NCI-H1436 treated with DMSO at 0.1 percent for 48 hours (cell line): ENCODE measurements at places on chromosomes 3 and 15.

DNA sequence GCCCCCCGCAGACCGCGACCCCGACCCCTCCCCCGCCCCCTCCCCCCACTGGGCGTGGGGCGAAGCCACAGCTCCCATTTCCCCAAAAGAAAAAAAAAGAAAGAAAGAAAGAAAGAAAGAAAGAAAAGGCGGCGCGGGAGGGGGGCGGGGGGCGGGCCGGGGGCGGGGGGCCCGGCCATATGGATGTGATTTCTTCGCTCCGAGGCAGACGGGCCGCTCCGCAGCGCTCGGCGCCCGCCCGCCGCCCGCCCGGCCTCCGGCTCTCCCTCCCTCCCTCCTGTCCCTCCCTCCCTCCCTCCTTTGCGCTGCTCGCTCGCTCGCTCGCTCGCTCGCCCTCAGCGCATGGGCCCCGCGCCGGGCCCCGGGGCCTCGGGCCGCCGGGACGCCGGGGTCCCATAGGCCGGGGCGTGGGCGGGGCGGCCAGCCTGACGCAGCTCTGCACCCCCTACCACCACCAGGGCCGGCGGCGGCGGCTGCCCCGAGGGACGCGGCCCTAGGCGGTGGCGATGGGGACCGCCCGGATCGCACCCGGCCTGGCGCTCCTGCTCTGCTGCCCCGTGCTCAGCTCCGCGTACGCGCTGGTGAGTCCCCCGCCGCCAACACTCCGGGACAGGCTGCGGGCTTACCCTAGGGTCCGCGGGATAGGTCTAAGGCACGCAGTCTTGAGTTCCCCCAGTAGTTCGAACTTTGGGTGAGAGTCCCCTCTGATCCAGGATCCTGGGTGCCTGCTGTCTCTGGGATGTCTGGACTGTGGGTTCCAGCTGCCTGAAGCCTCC, 5.7 kb downstream of the PTH1R start:
- DNase-seq: no peak

DNA sequence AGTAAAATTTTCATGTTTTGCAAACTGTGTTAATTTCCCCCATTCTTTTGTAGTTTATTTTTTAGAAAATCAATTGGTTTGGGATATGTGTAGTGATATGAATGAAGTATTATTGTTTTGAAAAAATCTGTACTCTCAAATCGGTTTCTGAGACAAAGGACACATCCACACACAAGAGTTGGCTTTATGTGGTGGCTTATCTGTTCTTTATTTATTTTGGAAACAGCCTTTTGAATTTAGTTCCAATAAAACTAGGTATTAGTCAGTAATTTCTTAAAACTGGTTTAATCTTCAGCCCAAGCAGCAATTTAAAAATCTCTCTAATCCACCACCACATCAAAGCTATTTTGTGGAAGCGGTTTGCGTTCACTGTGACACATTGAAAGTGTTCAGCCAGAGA, 741.5 kb upstream of the GRM7 start:
- DNase-seq: no peak

- DNase-seq: no peak
These were observed 222.2 kb upstream of the ARPP21 start for GRCh38 chr3:35417080-35417479.

DNA sequence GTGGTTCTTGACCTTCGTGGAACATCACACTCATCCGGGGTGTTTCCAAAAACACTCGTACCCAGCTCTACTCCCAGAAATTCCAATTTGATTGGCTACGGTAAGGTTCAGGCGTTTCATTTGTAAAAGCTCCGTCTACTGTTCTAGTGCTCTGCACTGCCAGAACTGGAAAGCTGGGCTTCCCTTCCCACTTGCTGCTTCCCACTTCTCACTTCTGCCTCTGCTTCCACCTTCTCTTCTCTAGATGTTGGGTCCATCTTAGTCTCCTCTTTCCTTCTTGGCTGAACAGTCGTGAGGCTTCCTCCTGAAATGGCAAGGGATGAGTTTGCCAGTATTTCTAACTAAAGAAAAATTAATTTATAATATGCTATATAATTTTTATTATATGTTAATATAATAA, 29.8 kb upstream of the RHCG start:
- DNase-seq: no peak

- DNase-seq: no peak
These were observed 1.7 kb downstream of the HYAL2 start for GRCh38 chr3:50320853-50321335.

DNA sequence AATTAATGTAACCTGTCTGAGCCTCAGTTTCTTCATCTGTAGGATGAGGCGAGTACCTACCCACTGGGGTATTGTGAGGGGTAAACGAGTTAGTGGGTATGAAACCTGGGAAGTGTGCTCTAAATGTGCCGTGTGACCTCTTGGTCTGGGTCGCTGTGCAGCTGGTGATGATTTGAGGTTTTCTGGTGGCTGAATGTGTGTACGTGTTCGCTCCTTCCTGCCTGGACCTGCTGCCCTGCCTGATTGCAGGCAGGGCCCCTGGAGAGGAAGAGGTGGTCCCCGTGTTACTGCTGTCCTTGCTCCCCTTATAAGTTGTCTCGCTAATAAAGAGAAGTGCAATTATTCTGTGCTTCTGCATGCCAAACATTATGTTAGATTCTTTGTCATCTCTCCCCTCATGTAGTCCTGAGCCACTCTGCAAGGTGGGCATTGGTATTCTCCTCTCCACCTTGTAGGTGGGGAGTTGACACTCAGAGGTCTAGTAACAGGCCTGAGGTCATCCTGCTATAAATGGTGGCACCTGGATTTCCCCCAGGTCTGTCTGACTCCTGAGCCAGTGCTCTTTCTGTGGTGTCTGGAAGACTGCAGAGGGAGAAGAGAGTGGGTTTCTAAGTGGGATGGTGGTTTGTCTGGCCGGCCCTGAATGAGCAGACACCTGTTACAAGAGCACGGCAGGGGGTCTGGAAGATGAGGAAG, 15.7 kb downstream of the PDIA5 start:
- no peak for DNase-seq

GRCh38 chr3:120094776-120095225, 554 bp upstream of the GSK3B start:
- peak; percentile 100 for DNase-seq

DNA sequence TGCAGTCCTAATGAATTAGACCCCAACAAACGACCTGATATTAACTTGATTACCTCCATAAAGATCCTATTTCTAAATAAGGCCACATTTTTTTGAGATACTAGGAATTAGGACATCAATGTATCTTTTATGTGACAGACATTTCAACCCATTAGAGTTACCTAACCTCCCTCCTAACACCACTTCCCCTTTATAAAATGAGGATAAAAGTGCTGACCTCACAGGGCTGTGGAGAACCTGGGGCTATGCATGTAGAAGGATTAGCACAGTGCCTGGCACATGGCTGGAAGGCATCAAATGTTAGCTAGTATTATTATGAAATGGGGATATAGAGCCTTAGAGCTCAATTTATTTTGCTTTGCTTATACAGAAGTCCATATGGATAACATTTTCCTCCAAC, 53.5 kb upstream of the LRRN1 start:
- DNase-seq: no peak

GRCh38 chr3:149990423-149990948, 19.8 kb upstream of the PFN2 start:
- DNase-seq: no peak

DNA sequence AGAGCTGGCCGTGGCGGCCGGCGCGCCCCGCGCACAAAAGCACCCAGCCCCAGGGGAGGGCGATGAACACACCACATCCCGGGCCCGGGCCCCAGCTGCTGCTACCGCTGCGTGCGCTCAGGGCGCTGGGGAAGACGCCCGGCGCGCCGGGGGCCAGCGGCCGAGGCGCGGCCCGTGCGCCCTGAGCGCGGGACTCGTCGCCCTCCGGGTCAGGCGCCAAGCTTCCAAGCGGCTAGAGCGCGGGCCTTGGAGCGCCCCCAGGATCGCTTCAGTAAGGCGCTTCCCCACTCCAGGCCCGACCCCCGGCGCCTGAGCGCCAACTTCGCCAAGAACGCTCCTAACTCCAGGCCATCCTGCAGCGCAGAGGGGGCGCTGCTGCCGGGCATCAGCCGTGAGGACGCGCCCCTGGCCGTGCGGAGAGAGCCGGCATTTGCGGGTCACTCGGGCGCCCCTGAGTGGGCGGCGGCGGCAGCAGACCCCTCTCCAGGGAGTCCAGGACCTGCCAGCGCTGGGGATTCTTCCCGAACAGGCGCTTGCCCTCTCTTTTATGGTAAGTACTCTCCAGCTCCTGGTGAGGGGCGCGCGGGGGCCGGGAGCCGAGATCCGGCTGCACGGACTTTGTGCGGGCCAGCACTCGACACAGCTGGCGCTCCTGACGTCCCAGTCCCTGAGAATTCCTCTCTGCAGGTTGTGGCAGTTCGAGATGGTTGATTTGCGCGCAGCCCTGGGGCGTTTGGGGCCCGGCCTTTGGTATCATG, 475 bp downstream of the SPSB4 start:
- no peak for DNase-seq

- DNase-seq: no peak
These were observed 7.7 kb downstream of the RASL12 start for GRCh38 chr15:65059931-65060596.
